ENCODE measurements at places on chromosomes 2 and 18. TPM values are rescaled to one million over a fixed set of nuclear protein-coding genes. Genes with fewer than 3 reads are reported as not detected.

DNA sequence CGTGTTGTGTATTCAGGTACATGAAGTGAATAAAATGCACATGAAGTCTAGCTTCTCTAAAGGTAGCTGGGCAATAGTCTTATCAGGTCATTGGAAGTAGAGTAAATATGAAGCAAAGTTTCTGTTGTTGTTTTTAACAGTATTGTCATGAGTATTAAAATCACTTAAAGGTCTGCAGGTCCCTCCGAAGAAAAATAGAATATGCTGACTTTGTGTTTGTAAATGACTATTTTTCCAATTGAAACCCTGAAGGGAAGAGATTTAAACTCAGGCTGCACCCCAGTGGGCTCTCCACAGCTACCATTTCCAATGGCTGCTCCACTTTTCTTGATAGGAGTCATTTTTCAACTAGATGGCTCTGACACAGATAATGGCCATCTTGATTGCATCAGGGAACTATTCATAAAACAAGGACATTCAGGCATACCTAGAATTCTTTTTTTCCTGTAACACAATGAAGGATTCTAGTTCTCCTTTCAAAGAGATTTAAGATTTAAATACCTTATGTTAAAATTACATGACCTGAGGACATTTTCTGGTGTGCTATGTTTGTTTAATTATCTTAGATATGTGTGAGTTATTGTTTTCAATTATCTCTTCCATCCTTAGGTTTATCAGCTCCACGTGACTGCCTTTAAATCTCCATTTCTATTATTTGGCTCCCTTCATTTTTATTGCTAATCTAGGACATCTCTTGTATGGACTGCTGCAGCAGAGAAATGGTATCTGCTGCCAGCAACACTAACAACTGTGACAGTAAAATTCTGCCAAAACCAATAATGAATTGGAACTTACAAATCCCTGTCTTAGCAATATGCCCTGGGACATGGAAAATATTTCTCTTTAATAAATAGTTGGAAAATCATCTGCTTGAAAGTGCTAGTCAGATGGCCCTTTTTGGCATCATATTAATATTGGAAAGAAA, 149.2 kb upstream of the NOSTRIN start:
- H3K4me1 ChIP-seq, result no peaks in the 10 kb centered on the region
- H3K27me3 ChIP-seq, result no peaks in the 10 kb centered on the region
- H3K4me3 ChIP-seq, result no peak overlapping the region
- H3K36me3 ChIP-seq, result no peaks in the 10 kb centered on the region
- no peak for DNase-seq
- H3K27ac ChIP-seq, result no peak overlapping the region

DNA sequence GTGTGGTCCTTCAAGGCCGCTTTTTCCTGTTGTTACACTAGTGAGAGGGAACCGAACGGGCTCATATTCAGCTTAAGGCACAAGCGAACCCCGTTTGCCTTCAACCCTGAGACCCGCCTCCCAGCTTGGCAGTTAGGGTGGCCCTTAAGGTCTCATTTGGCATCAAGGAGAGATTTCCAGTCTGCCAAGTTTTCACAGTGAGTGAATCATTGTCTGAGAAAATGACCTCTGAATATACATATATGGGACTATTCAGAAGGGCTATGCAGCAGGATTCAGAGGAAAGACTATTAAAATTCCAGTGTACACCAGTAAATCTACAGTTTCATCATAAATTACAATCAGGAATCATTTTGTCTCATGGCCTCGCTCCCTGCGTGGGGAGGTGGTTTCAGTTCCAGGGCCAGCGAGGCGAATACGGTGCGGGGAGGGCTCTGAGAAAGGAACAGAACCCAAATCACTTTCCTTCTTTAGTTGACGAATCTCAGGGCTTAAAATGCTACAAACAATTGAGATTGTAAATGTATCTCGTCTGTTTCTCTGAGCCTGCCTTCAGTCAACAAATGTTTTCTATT, 231.4 kb downstream of the FAM210A start:
- no peak overlapping the region for H3K4me3 ChIP-seq
- H3K27me3 ChIP-seq, result no peaks in the 10 kb centered on the region
- DNase-seq, result no peak
- H3K4me1 ChIP-seq, result no peaks in the 10 kb centered on the region
- no peaks in the 10 kb centered on the region for H3K36me3 ChIP-seq

DNA sequence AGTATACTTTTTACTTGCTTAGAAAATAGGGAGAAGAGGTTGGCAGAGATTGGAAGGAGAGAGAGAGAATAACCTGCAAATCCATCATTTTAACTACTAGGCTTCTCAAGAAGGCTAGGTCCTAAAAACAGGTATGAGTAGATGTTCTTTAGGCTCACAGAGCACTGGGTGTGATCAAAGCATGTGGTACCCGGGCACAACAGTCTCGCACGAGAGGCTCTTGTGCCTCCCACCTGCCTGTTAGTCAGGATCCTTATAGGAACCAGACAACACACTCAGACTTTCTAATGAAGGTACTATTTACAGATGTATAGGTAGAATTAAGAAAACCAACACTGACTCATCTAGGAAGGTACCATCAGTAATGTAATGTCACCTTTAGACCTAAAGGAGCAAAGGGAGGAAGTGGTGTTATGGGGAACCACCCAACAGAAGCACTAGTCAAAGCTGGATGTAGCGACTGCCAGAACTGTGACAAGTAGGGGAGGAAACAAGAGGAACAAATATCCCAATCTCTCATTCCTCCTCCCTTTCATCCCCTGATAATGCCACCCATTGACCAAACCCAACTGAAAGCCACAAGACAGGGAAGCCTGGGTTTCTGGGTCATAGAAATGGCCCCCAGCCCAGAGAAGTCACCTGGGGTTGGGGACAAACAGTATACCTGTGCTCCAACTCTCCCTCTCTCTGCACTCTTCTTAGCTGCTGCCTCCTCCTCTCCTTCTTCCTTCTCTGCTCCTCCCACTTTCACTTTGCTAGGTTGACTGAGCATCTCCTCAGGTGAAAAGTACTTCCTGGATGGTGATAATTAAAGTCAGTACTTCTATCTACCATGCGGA, 16.0 kb upstream of the MARCHF4 start:
- no peaks in the 10 kb centered on the region for H3K4me1 ChIP-seq
- no peaks in the 10 kb centered on the region for H3K36me3 ChIP-seq
- H3K27me3 ChIP-seq, result no peaks in the 10 kb centered on the region
- no peak overlapping the region for H3K27ac ChIP-seq

GRCh38 chr2:60028849-60029565, 524.4 kb downstream of the BCL11A start:
- no peaks in the 10 kb centered on the region for H3K4me1 ChIP-seq
- no peak overlapping the region for H3K27ac ChIP-seq
- H3K27me3 ChIP-seq, result no peaks in the 10 kb centered on the region
- H3K36me3 ChIP-seq, result no peaks in the 10 kb centered on the region
- DNase-seq, result no peak

GRCh38 chr2:229066121-229066715, 204.9 kb downstream of the PID1 start:
- no peak overlapping the region for H3K27ac ChIP-seq
- H3K27me3 ChIP-seq, result no peaks in the 10 kb centered on the region
- H3K4me1 ChIP-seq, result no peaks in the 10 kb centered on the region
- DNase-seq, result no peak
- no peaks in the 10 kb centered on the region for H3K36me3 ChIP-seq

- DNase-seq, result no peak
- no peaks in the 10 kb centered on the region for H3K36me3 ChIP-seq
- H3K4me1 ChIP-seq, result peaks cover 9% of the 10 kb centered on the region
- H3K27me3 ChIP-seq, result no peaks in the 10 kb centered on the region
Observed at GRCh38 chr2:241217320-241218031, 29.0 kb downstream of the ANO7 start.

GRCh38 chr2:1593371-1594122, 150.8 kb downstream of the PXDN start:
- H3K4me1 ChIP-seq, result peaks cover 41% of the 10 kb centered on the region
- no peak overlapping the region for H3K4me3 ChIP-seq
- H3K27me3 ChIP-seq, result no peaks in the 10 kb centered on the region
- DNase-seq, result peak; percentile 76
- no peaks in the 10 kb centered on the region for H3K36me3 ChIP-seq
- peak overlapping the region; percentile 94 for H3K27ac ChIP-seq

DNA sequence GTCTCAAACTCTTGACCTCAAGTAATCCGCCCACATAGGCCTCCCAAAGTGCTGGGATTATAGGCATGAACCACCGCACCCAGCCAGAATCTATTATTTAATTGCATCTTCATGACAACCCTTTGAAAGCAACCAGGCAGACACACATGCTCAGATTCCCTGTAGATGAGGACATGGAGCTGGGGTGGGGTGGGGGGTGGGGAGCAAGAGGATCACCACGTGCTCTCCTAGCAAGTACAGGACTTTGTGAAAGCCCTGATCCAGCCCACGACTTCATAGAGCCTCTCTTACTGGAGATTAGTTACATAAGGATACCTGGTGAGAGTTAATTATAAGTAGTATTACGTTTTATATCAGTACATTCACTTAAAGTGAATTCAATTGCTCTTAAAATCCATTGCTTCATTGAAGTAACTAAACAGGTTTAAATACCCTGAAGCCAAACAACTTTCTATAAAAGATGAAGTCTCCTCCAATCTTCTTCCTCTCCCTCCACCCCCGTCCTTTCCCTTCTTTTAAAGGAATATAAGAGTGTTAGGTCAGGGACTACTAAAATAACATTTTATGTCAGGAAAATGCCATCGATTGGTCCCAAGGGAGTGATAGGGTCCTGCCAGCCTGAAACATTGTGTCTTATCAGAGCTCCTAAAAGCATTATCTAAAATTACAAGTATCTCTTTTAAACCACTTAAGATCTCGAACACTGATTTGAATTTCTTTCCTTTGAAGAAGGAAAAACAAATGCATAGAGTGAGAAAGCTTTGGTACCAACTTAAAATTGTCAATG, 123.9 kb downstream of the EPHA4 start:
- no peaks in the 10 kb centered on the region for H3K36me3 ChIP-seq
- H3K4me3 ChIP-seq, result no peak overlapping the region

- DNase-seq, result no peak
- no peaks in the 10 kb centered on the region for H3K4me1 ChIP-seq
- no peak overlapping the region for H3K27ac ChIP-seq
Observed at GRCh38 chr2:3201281-3201680, 176.3 kb downstream of the EIPR1 start.

GRCh38 chr2:27954771-27955383, 64.3 kb downstream of the BABAM2 start:
- no peaks in the 10 kb centered on the region for H3K36me3 ChIP-seq
- H3K4me3 ChIP-seq, result no peak overlapping the region
- H3K27me3 ChIP-seq, result no peaks in the 10 kb centered on the region
- peaks cover 20% of the 10 kb centered on the region for H3K4me1 ChIP-seq
- H3K27ac ChIP-seq, result peak overlapping the region; percentile 74

GRCh38 chr2:197378494-197379307, 56.1 kb downstream of the SF3B1 start:
- peak; percentile 22 for DNase-seq
- H3K4me1 ChIP-seq, result no peaks in the 10 kb centered on the region
- H3K4me3 ChIP-seq, result peak overlapping the region; percentile 2
- no peaks in the 10 kb centered on the region for H3K36me3 ChIP-seq
- no peak overlapping the region for H3K27ac ChIP-seq

DNA sequence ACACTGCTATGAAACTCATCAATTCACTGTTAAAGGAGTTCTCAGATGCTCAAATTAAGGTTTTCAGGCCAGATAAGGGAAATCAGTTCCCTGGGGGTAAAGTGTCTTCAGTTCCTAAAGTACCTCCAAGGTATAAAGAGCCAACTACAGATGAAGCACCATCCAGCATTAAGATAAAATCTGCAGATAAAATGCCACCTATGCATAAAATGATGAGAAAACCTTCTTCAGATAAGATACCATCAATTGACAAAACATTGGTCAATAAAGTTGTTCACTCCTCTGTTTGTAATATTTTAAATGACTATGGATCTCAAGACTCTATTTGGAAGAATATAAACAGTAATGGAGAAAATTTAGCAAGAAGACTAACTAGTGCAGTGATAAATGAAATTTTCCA, 68.2 kb downstream of the FSIP2 start:
- no peaks in the 10 kb centered on the region for H3K4me1 ChIP-seq
- no peak overlapping the region for H3K4me3 ChIP-seq
- H3K36me3 ChIP-seq, result no peaks in the 10 kb centered on the region
- no peaks in the 10 kb centered on the region for H3K27me3 ChIP-seq

- no peak for DNase-seq
- no peak overlapping the region for H3K4me3 ChIP-seq
- no peaks in the 10 kb centered on the region for H3K4me1 ChIP-seq
- H3K27ac ChIP-seq, result no peak overlapping the region
Observed at GRCh38 chr2:46416739-46417403, 62.5 kb upstream of the TMEM247 start.

- H3K27ac ChIP-seq, result no peak overlapping the region
- no peak overlapping the region for H3K4me3 ChIP-seq
- H3K36me3 ChIP-seq, result no peaks in the 10 kb centered on the region
- H3K27me3 ChIP-seq, result no peaks in the 10 kb centered on the region
Observed at GRCh38 chr2:230905448-230906421, 19.3 kb downstream of the GPR55 start.

- H3K4me1 ChIP-seq, result peaks cover 38% of the 10 kb centered on the region
- no peak for DNase-seq
- peak overlapping the region; percentile 58 for H3K4me3 ChIP-seq
- H3K27me3 ChIP-seq, result no peaks in the 10 kb centered on the region
- peak overlapping the region; percentile 92 for H3K27ac ChIP-seq
Observed at GRCh38 chr2:38074764-38075506, 1.0 kb downstream of the CYP1B1 start.

DNA sequence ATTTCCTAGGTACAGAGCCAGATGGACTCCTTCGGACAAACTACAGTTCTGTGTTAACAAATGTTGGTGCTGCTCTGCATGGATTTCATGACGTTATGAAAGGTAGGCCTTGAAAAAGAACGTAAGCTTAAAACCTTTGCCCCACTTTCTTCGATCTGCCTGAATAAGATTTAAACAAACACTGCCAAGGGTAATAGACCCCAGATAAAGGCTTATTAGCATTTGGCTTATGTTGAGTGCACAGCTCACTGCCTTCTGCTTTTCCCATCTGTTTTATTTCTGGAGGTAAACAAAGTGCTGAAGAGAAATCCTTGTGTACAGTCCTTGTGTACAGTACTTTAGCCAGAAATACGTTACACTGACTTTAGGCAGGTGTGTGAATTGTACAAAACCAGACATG, 50.0 kb upstream of the STON1 start:
- no peak for DNase-seq
- no peak overlapping the region for H3K27ac ChIP-seq
- no peaks in the 10 kb centered on the region for H3K36me3 ChIP-seq
- no peaks in the 10 kb centered on the region for H3K27me3 ChIP-seq
- H3K4me3 ChIP-seq, result no peak overlapping the region

DNA sequence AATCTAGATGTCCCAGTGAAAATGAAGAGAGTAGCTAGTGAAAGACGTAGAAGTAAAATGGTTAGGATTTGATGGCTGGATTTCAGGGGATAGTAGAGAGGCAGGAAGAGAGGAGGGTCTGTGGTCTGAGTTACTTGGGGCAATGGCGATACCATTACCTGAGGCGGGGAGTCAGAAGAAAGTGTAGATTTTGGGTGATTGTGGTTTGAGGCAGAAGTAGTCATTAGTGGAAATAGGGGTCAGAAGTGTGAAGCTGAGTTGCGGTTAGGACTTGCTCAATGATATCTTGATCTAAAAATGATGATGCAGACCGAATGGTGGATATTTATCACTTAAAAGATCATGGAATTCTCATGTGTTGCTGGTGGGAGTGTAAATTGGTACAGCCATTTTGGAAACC, 41.0 kb downstream of the CEP192 start:
- DNase-seq, result no peak
- no peaks in the 10 kb centered on the region for H3K27me3 ChIP-seq
- no peak overlapping the region for H3K27ac ChIP-seq
- peaks cover 19% of the 10 kb centered on the region for H3K36me3 ChIP-seq
- no peaks in the 10 kb centered on the region for H3K4me1 ChIP-seq
- no peak overlapping the region for H3K4me3 ChIP-seq

PDE1A gene
- 0.08 TPM for total RNA-seq

DNAJC5G gene
- total RNA-seq, result not detected

MRPL44 gene
- total RNA-seq, result 27.8 TPM

PSME4 gene
- total RNA-seq, result 63.2 TPM

CYP27C1 gene
- total RNA-seq, result 5.7 TPM

SNED1 gene
- total RNA-seq, result 11.0 TPM

SCRN3 gene
- total RNA-seq, result 16.2 TPM

ZRANB3 gene
- 11.7 TPM for total RNA-seq
